ENCODE measurements at places on chromosomes 5 and 9.
A peak's percentile ranks its signal among the peaks of the same experiment; 100 is the strongest.

- peak; percentile 62 for DNase-seq
Observed at GRCh38 chr5:96997265-96997859, 61.5 kb downstream of the LNPEP start.

DNA sequence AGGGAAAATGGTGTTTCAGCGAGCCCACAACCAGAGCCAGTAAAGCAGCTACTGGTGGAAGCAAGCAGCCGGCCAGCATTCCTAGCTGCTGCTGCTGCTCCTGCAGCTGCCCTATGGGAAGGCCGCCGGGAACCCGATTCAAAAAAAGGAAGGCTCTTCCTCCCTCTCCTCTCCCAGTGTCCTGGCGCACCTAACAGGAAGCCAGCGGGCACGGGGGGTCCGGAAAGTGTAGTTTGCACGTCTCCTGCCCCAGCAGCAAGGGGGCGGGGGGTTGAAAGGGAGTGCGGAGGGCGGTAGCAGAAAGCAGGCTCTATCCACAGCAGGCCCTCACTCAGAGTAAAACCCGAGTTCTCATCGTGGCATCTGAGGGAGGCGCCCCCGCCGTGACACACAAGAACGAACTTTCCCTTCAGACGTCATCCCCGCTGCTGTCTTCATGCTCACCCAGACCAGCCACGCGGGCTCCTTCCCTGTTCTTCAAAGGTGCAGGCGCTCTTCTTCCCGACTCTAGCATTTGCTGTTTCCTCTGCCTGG, 16.5 kb downstream of the GRXCR2 start:
- no peak for DNase-seq

DNA sequence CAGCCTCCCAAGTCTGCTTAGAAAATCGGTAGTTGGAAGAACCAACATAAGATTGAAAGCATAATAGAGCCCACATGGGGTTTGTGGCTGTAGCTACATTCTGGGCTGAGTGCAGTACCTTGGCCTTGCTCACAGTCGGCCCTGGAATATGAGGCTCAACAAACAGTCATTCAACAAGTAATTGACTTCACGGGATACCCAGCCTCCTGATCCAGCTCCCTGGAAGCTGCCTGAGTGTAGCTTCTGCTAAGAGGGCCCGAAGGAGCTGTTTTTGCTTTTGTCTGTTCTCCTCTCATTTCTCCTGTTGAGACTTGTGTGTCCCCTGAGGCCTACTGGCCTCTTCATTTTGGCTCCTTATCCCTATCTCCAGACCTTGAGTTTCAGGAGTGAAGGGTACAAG, 170.7 kb downstream of the HSPA4 start:
- no peak for DNase-seq

DNA sequence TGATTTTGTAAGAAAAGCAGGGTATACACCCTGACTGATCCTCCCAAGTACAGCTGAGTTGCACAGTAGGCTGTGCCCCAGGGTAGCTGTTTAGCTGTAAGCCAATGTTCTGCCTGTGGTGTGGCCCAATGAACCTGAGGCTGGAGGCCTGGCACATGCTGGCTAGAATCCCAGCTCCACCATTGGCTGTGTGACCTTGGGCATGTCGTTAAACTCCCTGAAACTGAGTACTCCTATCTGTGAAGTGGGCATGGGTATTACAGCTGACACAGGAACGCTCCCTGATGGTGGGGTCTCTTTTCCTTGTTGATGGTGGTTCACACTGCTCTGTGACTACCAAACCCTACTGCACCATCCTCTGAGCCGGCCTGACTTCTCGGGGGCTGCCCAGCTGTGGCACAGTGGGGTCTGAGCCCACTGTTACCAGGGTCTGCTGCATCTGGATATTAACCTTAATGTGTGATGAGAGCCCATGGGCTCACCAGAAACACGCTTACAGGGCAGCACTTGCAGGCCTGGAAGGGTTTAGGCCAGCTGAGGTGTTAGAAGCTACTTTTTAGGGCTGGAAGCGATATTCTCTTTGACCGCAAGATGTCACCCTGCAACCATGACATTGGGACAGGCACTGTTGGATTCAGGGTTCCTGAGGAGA, 7.0 kb upstream of the GADD45G start:
- peak; percentile 71 for DNase-seq

- DNase-seq, result no peak
Observed at GRCh38 chr5:82348784-82349425, 70.8 kb upstream of the RPS23 start.

GRCh38 chr9:69122082-69122548, 52.0 kb upstream of the TJP2 start:
- peak; percentile 17 for DNase-seq

DNA sequence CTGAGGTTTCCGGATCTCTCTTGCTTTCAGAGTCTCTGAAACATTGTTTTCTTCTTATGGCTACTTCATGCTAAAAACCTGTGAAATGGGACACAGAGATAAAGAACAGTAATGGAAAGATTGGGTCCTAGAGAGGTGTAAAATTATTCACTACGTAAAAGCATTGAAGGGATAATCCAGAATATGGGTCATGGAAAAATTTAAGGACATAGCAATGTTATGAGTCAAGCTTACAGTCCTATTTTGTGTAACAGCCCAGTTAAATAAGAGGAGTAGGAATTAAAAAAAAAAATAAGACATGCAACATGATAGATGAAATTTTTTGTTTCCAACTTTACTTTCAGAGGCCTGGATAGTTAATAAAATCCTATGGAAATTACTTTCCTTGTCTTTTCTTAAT, 61.9 kb upstream of the ELL2 start:
- DNase-seq, result no peak

DNA sequence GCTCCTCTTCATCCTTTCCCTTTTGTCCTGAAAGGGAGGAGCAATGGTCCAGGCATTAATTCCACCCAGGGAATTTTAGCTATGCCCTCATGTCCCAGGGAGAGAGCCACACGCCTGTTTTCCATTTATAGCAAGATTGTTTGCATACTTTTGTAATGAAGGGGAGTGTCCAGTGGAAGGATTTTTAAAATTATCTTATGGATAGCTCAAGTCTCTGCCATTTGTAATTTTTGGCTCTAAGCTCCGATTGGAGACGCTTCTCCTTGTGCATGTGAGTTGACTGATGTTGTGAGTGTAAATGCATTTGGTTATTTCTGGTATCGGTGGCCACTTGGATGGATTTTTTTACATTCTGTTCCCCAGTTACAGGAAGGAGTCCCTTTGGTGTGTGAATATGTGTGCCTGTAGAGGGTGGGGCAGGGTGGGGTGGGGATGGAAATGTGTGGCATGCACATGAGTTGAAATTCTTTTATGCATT, 7.2 kb upstream of the RPL26L1 start:
- no peak for DNase-seq
